ENCODE measurements at places on chromosomes 13 and 19.
A peak's percentile ranks its signal among the peaks of the same experiment; 100 is the strongest.

DNA sequence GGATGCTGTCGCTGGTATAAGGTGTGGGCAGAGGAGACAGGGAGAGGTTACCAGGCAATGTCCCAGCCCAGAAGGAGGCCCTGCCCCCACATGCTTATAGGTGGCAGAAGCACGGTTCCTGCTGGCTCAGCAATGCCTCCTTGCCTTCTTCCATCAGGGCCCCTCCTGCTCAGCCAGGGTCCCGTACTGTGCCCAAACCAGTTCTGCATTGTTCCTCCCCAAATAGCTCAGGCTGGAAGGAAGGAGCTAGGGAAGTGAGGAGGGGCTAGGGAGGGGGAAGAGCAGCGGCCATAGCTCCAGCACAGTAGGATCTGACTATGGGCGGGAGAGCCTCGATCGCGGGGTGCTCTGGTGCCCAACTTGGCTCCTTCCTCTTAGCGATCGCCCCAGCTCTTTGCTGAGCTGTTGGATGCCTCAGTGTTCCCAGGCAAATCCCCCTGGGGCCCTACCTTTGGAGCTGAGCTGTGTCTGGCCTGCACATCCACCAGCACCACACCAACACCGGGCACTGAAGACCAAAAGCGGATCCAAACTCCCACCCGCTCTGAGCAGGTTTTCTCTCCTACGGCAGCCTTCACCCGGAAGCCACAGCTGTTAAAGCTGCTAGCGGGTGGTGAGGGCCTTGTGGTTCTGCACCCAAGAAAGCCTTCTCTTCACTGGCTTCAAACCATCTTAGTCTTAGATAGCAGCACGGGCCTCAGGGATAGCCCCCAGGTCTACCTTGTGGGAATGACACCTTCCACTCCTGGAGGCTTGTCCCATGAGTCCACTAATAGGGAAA lies 32.1 kb upstream of the PEPD start:
- no peak for DNase-seq

DNA sequence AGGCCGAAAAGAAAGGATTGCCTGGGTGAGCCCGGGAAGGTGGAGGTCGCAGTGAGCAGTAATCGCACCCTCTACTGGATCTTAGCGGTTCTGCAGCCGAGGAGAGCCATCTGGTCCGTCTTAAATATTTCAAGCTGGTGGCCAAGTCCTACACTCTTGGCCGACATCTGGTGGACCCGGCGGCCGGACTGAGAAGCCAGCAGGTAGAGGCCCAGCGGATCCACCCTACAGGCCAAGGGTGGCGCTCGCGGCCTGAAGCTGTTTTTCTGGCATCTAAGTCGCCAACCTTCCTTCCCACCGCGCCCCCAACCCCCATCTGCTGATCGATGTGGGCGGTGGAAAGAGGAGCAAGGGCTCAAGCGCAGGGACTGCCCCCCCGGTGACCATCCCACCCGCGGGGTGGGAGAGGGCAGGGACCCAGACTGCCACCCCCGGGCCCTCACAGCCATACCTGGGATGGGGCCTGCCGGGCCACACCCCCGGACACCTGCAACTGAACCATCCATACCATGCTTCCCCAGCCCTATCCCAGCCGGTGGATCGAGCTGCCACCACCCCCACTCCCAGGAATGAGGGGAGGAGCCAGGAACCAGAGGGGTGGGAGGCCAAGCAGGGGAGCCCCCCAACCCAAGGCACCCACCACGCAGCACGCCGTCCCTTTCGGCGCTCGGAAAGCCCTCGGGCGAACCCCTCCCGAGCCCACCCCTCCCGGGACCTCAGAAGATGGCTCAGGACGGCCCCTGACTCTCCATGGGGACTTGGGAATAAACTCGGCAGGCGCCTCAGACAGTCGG lies 46.3 kb upstream of the ZNF730 start:
- DNase-seq, result peak; percentile 22

GRCh38 chr19:33225458-33225926 lies at the start of gene SLC7A10:
TSS of gene SLC7A10 (minus strand) at chr19:33225850. CDS start at chr19:33225703, 147 bp downstream.
- DNase-seq, result no peak

GRCh38 chr19:46728693-46729339 lies 11.9 kb upstream of the PRKD2 start:
- DNase-seq, result peak; percentile 83

- no peak for DNase-seq
Measured at GRCh38 chr13:39391761-39392160, 211.2 kb downstream of the LHFPL6 start.

GRCh38 chr19:13691569-13692435 lies 72.5 kb upstream of the MRI1 start:
- no peak for DNase-seq

DNA sequence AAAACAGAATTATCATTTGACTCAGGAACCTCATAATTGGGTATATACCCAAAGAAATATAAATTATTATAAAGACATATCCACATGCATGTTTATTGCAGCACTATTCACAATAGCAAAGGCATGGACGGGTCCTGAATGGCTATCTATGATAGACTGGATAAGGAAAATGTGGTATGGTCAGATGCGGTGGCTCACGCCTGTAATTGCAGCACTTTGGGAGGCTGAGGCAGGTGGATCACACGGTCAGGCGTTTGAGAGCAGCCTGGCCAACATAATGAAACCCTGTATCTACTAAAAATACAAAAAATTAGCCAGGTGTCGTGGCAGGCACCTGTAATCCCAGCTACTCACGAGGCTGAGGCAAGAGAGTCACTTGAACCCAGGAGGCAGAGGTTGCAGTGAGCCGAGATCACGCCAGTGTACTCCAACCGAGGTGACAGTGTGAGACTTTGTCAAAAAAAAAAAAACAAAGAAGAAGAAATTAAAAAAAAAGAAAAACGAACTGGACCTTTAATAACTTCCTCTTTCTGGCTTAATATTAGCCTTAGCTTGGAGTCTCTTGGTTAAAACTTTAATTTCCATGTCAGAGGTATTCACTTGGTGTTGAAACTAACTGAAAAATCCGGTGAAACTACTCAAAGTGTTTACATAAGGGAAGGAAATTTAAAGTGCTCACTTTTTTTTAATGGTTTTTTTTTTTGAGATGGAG lies 104.4 kb downstream of the ZNF486 start:
- no peak for DNase-seq

DNA sequence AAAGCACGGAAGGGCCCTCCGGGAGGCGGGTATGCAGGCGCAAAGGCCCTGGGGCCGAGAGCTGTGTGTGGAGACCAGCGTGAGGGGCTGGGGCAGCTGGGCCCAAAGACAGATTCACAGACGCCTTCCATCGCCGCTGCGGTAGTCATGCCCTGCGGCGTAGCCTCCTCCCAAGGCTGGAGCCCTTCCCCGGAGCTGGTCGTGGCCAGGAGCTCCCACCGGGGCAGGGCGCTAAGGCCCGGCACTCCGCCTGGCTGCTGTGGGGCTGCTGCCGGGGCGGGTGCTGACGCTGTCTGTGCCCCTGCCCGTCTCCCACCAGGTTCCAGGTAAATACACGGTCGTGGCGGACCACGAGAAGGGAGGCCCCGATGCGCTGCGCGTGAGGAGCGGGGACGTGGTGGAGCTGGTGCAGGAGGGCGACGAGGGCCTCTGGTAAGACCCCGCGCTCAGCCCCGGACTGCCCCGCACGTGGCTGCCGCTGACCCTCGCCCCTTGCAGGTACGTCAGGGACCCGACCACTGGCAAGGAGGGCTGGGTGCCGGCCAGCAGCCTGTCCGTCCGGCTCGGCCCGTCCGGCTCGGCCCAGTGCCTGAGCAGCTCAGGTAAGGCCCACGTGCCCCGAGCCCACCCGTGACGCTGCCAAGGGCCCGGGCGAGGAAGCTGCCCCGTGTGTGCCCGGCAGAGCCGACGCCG lies 9.4 kb upstream of the F7 start:
- DNase-seq, result no peak

DNA sequence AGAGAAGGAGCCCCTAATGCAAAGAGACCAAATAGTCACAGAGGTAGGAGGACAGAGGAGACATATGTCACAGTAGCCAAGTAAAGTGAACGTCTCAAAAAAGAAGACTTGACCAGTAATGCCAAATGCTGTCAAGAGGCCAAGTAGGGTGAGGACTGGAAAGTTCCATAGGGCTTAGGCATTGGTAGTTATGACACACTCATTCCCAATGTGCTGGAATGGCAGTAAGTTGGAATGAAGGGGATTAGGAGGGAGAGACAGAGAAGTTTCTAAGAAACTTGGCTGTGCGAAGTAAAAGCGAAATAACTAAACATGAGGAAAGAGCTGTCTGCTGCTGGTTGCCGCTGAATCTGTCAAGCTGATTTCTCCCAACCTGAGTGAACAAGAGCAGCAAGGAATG lies 14.9 kb upstream of the FRY start:
- DNase-seq, result no peak

GRCh38 chr19:38362076-38362945 lies 12.1 kb upstream of the PSMD8 start:
- peak; percentile 97 for DNase-seq

- no peak for DNase-seq
Measured at GRCh38 chr13:44019651-44020050, 139.9 kb downstream of the LACC1 start.

DNA sequence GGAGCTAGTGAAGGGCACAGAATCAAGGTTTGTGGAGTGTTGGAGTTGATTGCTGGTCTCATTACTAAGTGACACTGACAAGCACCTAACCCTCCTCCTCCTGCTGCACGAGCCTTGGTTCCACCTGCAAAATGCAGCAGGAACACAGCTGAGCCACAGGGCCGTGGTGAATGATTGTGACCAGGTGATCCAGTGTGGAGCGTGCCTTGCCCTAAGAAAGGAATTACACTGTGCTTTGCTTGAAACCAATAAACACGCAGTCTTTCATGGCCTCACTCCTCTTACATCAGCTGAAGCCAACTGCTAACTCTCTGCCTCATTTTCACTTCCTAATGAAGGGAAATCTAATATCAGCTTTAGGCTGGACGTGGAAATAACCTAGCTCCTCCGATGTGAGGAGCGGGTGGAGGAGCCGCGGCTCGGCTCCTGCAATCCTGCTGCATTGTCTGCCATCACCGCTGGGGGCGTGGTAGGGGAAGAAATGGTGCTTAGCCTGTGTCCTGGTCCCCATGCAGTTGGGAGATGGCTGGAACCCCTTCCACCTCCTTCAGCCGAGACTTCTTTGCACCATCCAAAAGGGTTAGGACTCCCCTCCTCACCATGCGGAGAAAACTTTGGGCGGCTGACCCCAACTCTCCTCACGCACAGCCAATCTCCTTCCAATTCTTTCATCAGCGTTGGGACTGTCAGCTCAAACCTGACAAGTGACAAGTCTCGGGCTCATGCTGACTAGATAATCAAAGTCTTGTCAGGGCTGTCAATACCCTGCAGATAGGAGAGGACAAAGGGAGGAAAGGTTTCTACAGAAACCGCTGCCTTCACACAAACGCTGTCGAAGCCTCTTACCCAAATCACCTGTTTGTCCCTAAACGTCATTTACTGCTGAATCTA lies 427.9 kb downstream of the ZNF536 start:
- peak; percentile 45 for DNase-seq

- no peak for DNase-seq
Measured at GRCh38 chr13:32256243-32256642, 58.9 kb downstream of the ZAR1L start.

GRCh38 chr13:30257468-30258099 lies 49.8 kb downstream of the KATNAL1 start:
- DNase-seq, result no peak

GRCh38 chr19:51071095-51071405 lies 6.2 kb upstream of the KLK13 start:
- DNase-seq, result no peak

- no peak for DNase-seq
Measured at GRCh38 chr13:78993792-78994191, 334.8 kb upstream of the OBI1 start.

DNA sequence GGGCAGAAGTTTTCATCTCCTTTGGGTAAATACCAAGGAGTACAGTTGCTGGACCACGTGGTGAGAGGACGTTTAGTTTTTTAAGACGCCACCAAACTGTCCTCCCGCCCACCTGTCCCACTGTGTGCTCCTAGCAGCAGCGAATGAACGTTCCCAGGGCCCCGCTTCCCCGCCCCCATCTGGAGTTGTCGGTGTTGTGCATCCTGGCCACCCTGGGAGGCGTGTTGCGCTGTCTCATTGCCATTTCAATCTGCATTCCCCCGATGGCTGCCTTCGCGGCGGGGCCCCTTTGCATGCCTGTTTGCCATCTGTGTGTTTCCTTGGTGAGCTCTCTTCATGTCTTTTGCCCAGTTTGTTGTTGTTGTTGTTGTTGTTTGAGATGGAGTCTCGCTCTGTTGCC lies 76.1 kb downstream of the KDM4B start:
- no peak for DNase-seq

DNA sequence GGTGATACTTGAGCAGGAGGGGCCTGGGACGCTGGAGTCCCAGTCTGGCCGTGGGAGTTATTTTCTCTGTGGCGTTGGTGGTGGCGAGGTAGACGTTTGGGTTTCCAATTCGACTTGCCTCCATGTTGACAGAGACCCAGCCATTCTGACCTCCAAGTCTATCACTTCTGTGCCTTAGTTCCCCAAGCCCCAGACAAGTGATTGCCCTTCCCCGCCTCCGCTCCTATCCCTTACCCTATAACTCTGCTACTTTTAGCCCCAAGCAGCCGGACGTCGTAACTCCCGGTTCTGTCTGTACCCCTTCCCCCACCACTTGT lies 549 bp downstream of the TIMM50 start:
- no peak for DNase-seq

GRCh38 chr19:4327877-4328242 lies 10.8 kb downstream of the STAP2 start:
- DNase-seq, result no peak

- no peak for DNase-seq
Measured at GRCh38 chr13:83423381-83423780, 458.9 kb downstream of the SLITRK1 start.

GRCh38 chr13:29195456-29195855 lies 375.3 kb downstream of the MTUS2 start:
- no peak for DNase-seq

GRCh38 chr13:98843482-98843877 lies 91.0 kb upstream of the SLC15A1 start:
- no peak for DNase-seq

DNA sequence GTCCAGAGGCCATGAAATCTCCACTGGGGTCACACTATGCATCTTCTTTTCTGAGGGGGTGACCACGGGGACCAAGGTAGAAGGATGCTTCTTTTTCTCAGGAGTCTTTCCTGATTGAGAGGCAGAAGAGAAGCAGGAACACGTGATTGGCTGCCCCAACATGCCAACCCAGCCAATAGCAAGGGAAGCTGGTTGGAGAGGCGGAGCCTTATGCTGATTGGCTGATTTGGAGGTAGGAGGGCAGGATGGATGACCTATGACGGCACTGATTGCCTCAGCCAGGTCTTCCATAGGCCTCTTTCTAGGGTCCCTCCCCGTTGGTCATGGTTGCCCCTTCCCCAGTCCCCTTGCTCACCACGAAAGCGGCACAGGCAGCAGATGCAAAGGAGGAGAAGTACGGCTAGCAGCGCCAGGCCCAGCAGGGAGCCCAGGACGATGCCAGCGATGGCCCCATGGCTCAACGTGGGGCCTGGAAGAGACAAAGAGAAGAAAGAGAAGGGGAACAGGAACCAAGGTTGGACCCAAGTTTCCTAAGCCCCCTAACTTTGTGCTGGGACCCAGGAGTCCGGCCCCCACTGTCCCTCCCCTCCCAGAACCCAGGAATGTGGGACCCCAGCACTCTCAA lies 8.0 kb downstream of the VSIG10L start:
- no peak for DNase-seq

GRCh38 chr19:7996883-7997282 lies 8.6 kb downstream of the ELAVL1 start:
- no peak for DNase-seq
